ENCODE measurements at places on chromosomes 5 and 9. TPM values are rescaled to one million over a fixed set of nuclear protein-coding genes. Genes with fewer than 3 reads are reported as not detected.

- DNase-seq = no peak
These were observed 222.9 kb downstream of the DOCK8 start for GRCh38 chr9:437574-438001.

DNA sequence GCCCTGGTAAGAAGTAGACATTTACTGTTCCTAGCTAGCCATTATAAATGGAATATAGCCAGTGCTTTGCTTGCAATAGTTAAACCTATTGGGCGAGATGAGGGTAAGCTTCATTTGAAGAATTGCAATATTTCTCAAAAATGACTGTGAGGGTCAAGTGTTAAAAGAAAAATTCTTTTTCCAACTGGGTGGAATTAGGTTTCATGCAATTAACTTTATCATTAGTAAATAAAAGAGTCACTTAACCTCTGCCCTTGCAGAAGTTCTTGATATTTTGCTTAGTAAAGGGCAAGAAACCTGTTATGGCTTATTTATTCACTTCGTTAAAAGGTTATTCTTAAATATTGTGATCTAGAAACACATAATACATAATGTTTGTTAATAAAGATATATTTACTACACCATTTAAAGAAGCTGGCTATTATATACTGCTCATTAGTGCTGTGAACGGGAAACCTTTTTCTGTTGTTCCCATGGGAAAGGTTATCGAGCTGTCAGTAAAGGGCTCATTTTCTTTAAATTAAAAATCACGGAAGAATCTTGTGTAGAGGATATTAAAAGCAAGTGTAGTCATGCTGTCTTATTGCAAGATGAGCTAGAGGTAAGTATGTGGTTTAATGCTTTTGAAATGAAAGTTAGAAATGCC is 370.5 kb downstream of the CSNK1G3 start:
- DNase-seq = no peak

The CENPH gene
- 13.3 TPM for total RNA-seq

GRCh38 chr9:2023532-2023931 is 8.4 kb downstream of the SMARCA2 start:
- no peak for DNase-seq

The C5orf58 gene
- total RNA-seq = not detected

DNA sequence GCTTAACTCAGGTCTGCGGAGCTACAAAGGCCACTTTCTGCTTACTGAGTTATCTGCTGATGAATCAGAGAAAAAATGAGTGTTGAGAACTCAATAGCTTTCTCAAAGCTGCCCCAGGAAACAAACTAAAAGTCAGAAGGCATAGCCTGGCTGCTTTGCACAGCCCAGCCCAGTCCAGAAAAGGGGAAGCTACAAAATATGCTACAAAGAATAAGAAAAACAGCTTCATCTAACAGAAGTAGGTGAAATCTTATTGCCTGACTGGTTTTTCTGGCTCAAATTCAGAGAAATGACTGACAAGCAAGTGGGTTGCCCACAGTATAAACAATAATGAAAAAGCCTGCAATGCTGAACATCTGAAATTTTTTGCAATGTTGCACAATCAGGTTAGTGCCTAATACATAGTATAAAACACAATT is 156.2 kb downstream of the PPP2R2B start:
- DNase-seq = no peak

GRCh38 chr5:64532212-64532611 is 26.4 kb downstream of the RGS7BP start:
- no peak for DNase-seq

The PDE6A gene
- total RNA-seq = not detected

The ALDH1B1 gene
- 87.2 TPM for total RNA-seq

GRCh38 chr5:57450991-57451876 is 31.4 kb downstream of the ACTBL2 start:
- DNase-seq = peak; percentile 92

GRCh38 chr5:95823218-95823737 is 752 bp upstream of the GLRX start:
- no peak for DNase-seq

GRCh38 chr9:114785866-114786650 is 19.8 kb downstream of the TNFSF15 start:
- no peak for DNase-seq

- no peak for DNase-seq
These were observed 41.3 kb downstream of the SHB start for GRCh38 chr9:38027714-38028113.

GRCh38 chr5:35554016-35554415 is 63.6 kb upstream of the SPEF2 start:
- no peak for DNase-seq

DNA sequence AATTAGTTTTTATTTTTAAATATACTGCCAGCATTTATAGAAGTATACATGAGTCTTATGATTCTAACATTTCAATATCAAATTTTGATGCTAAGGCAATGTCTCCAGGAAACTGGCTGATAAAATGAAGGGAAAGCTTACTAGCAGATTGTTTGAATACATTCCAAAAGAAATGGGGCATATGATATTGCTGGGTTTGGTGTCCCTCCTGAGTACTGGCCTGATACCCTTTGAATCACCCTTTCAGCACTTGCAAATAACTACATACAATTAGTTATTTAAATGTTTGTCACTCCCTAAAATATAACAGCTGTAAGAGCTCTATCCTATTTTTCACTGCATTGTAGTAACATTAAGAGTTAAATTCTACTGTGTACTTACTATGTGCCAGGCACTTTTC is 360.8 kb downstream of the HCN1 start:
- no peak for DNase-seq

- DNase-seq = no peak
These were observed 72.8 kb downstream of the OTULIN start for GRCh38 chr5:14737291-14737690.

GRCh38 chr5:171433982-171434676 is 14.7 kb downstream of the FGF18 start:
- DNase-seq = no peak

GRCh38 chr9:13291718-13292117 is 12.2 kb upstream of the MPDZ start:
- no peak for DNase-seq

DNA sequence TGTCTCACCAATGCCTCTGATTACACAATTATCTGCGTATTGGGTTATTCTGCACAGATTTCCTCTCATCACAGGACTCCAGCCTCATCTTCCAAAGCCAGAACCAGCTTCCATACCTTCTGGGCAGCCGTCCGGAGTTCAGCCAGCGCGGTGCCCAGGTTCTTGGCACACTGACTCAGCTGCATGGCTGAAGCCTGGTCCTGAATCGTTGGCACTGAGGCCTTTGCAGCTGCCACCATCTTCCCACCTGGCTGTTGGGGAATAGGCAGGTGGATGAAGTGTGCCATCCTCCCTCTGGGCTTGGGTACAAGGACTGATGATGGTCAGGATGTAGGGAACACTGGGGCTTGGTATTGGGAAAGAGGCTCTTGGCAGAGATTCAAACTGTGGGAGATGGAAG is 17.9 kb downstream of the TLN1 start:
- DNase-seq = no peak

DNA sequence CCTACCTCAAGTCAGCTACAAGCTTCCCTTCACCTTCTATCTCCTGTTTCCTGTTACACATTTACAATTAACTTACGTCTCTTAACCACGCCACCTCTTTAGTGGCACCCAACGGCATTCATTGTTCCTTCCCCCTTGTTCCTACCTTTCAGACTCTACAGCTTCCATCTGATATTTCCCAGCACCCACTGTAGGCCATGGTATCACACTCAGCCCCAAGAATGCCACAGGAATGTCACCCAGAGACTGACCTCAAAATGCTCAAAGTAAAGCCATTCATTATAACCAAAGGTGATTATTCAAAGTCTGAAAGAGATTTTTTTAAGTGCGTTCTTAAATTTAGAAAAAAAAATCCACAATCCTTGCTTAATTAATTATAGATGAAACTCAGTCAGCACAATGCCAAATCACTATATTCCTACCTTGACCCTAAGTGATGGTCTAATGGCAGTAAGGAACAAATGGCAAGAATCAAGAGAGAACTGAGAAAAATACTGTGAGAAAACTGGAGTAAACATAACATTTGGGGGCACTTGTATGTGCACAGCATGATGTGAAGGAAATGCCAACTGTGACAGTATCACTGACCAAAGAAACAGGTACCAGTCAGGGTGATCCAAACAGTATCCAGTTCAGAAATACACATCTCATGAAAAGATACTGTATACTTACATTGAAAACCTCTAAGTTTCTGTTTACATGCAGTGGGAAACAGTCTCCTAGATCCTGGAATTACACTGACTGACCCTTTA is 52.1 kb downstream of the CTNND2 start:
- DNase-seq = no peak

- no peak for DNase-seq
These were observed 69.2 kb downstream of the ANGPTL2 start for GRCh38 chr9:127053057-127053821.

- no peak for DNase-seq
These were observed 110.2 kb upstream of the EGFLAM start for GRCh38 chr5:38148021-38148625.

- peak; percentile 9 for DNase-seq
These were observed 468.9 kb downstream of the ACTL7B start for GRCh38 chr9:108386859-108387384.

- DNase-seq = no peak
These were observed 25.9 kb upstream of the TESK1 start for GRCh38 chr9:35579130-35579529.

DNA sequence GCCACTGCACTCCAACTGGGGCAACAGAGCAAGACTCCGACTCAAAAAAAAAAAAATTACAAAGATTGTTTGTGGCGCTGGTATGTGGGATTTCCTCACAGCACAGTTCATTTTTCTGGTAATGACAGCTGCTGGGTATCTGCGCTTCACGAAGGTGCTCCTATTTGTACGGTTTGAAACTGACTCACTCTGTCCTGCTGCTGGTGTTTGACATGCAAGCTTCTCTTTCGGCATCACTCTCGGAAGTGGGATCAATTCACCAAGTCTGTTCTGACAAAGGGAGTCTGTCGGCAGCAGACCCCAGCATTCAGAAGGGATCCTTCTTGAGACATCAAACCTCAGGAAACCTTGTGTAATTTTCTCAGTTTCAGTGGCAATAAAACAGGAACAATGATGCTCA is 26.3 kb downstream of the MAML1 start:
- no peak for DNase-seq

The FAM114A2 gene
- total RNA-seq = 29.6 TPM

DNA sequence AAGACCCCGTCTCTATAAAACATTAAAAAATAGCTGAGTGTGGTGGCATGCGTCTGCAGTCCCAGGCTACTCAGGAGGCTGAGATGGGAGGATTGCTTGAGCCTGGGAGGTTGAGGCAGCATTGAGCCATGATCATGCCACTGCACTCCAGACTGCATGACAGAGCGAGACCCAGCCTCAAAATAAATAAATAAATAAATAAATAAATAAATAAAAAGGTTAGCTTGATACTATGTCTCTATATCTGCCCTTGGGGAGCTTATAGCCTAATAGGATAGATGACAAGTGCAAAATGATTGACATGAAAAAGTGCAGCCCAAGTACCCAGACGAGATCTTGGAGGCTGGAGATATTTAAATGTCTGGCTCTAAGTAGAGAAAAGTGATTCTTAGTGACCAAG is 122.6 kb downstream of the PDE4D start:
- DNase-seq = no peak

The RPS14 gene
- 3,855 TPM for total RNA-seq

The KIF4B gene
- total RNA-seq = not detected

GRCh38 chr9:81535542-81536241 is 153.7 kb downstream of the TLE1 start:
- peak; percentile 71 for DNase-seq

GRCh38 chr5:147578228-147579024 is 68.6 kb upstream of the DPYSL3 start:
- DNase-seq = no peak

- no peak for DNase-seq
These were observed 4.3 kb upstream of the TRIM41 start for GRCh38 chr5:181218795-181219124.

The SHB gene
- 39.1 TPM for total RNA-seq

- DNase-seq = no peak
These were observed 21.8 kb upstream of the TMOD1 start for GRCh38 chr9:97479496-97480159.

GRCh38 chr5:128407944-128408343 is 130.1 kb downstream of the FBN2 start:
- DNase-seq = no peak

- DNase-seq = no peak
These were observed 2112.1 kb downstream of the MAT2B start for GRCh38 chr5:165617491-165617890.

DNA sequence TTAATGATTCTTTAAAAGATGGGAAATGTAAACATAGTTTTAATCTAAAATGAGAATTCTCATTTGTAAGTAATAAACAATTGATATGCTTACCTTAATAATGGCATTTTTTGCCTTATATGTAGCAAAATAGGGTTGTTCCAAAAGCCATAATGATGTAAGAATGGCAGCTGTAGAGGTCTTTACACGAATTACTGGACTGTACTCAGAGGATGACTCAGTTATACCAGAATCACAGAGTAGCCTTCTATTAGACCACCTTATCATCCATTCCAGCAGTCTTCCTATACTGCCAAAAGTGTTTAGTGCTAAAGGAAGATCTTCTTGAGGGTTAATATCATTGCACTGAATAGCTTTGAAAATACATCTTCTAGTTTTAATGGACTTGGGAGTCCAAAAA is 66.5 kb downstream of the CPLANE1 start:
- DNase-seq = no peak

The SLC36A2 gene
- not detected for total RNA-seq

- DNase-seq = no peak
These were observed 57.4 kb upstream of the ANKRD55 start for GRCh38 chr5:56290378-56291078.

GRCh38 chr9:83030391-83031107 is 32.4 kb downstream of the RASEF start:
- DNase-seq = no peak

The THOC3 gene
- 41.6 TPM for total RNA-seq

DNA sequence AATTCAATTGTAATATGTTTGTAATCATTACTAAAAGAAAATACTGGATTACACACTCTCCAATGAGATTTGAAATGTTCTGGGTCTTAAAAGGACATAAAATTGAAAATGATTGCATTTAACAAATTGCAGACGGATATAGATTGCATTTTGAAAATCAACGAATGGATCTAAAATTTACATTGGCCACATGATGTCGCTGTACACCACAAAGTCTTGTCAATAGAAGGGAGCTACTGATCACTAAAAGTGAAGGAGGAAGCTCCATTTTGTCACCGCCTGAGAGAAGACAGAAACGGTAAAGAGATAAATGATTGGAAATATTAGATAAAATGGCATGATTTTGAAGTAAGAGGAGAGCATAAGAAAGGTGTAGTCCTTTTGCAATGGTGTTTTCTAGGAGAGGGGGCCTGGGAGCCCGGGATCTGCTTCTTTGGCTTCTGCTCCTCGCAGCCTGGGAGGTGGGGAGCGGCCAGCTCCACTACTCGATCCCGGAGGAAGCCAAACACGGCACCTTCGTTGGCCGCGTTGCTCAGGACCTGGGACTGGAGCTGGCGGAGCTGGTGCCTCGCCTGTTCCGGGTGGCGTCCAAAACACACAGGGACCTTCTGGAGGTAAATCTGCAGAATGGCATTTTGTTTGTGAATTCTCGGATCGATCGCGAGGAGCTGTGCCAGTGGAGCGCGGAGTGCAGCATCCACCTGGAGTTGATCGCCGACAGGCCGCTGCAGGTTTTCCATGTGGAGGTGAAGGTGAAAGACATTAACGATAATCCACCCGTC is at the start of gene PCDHA1:
Gene PCDHA1, plus strand, starts transcription at position 236 of the 782 bp plus-strand sequence.
- no peak for DNase-seq
